Upper lobe of left lung (tissue), 6 donors: ENCODE measurements at places on chromosomes 12 and 14. TPM values are rescaled to one million over a fixed set of nuclear protein-coding genes. Genes with fewer than 3 reads are reported as not detected.

- peak; percentile 27 for DNase-seq
Measured at GRCh38 chr14:76348898-76349297, 27.0 kb upstream of the ESRRB start.

DNA sequence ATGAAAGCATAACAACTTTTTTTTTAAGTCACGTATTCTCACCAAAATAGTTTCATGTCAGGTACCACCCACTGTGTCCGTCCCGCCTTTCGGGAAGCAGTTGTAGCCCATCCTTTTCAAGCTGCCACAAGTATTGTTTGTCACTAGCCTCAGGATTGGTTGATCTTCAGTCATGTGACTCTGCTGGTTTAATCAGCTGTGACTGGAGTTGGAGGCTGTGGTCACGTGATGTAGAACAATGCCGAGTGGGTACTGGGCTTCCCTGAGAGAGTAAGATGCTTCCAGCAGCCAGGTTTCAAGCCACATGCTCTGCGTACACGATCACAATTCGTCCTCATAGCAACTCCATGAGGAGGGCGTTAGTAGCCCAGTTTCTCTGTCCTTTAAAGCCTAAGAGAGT lies 83.0 kb upstream of the WSCD2 start:
- DNase-seq = no peak

- DNase-seq = no peak
Measured at GRCh38 chr12:103639983-103640382, 52.9 kb downstream of the STAB2 start.

DNA sequence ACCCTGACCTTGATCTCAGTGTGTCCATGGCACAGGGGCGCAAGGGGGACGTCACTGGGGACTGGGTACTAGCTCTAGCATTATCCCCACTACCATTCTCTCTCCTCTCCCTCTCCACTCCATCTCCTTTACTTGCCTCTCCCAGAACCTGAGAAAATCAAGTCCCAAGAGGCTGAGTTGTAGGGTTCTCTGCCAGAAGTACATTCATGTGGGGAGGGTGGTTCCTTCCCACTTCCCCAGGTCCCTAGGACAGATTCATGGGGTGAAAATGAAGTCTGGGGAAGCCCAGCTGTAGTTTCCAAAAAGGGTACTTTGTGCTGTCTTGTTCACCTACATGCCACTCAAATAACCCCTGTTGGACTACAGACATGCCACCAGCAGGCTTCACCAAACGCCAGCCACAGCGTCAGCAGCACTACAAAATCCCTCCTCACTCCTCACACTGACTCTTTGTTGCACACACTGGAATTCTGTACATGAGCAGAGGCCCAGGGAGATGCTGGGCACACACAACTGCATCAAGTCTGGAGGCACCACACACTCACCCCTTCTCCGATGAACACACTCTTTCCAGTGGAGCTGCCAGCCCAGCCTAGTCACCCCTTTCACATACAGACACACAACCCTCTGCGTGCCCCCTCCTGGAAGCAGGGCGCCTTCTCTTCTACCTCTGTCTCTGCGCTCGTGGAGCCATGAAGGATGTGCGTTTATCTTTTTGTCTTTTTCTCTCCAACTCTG lies 6.9 kb downstream of the RARG start:
- DNase-seq = no peak

CHST11 gene
- total RNA-seq = 60.0 TPM

DNA sequence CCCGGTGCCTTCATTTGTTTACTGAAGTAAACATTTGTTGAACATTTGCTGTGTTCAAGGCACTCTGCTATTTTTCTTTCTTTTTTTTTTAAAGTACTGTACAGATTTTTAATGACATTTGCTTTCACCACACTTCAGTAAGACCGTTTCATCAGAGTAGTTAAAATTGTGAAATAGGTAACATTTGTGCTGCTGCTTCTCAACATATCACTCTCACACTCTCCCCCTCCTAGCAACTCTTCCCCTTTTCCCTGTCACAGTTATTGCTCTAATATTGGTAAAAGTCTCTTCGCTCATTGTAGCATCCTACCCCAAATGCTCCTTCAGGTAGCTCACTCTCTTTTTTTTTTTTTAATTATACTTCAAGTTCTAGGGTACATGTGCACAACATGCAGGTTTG lies 49.6 kb downstream of the SRGAP1 start:
- no peak for DNase-seq

DNA sequence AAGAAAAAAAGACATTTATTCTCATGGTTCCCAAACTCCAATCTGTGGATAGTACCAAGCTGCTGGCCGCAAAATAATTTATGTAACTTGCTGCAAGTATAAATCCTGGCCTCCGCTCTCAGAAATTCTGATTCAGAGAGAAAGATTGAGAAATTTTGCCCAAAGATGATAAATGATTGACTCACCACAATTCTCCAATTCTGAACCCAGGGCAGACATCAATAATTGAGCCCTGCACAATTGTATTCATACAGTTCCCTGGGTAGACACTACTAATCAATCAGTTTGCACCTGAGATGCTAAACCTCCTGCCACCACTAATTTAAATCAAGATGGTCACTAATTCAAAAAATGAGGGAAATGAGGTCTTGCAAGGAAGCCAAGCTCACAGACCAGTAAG lies 38.2 kb downstream of the TRPV4 start:
- DNase-seq = no peak

NTN4 gene
- 115 TPM for total RNA-seq

- no peak for DNase-seq
Measured at GRCh38 chr14:30521899-30522736, 36.8 kb upstream of the G2E3 start.

CDKN3 gene
- 1.7 TPM for total RNA-seq

DNA sequence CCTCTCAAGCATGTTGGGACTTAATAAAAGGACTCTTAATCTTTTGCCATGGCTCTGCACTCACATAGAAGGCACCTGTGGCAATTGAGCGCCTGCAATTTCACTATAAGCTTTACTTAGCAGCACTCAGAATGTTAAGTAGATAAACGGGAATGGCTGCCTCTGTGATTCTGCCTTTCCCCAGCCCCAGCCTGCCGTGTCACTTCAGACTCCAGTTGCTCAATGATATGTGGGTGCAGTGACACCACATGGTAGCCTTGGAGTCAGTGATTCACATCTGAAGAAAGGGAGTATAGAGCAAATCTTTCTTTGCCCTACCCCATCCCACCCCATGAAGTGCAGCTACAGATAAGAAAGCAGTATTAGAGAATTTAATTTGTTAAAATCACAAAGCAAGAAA lies 96.1 kb downstream of the ZFC3H1 start:
- DNase-seq = no peak

GRCh38 chr12:761256-761655 lies 8.9 kb downstream of the WNK1 start:
- DNase-seq = no peak

DNA sequence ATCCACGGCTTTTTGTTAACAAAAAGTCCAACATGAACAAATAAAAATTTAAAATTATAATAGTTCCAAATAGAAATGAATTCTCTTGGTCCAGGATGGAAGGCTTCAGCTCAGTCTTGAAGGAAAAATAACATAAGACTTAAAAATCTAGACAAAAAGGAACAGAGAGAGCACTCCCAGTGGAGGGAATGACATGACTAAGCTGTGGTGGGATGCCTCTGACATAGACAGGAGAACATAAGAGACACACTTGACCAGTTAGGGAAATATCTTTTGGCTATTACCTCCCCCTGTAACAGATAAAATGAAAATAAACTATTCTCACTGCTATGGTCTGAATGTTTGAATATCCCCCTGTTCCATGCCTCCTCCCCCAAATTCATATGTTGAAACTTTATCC lies 106.8 kb downstream of the BBS10 start:
- no peak for DNase-seq

PTHLH gene
- 2.0 TPM for total RNA-seq

CCNT1 gene
- total RNA-seq = 39.4 TPM

DNA sequence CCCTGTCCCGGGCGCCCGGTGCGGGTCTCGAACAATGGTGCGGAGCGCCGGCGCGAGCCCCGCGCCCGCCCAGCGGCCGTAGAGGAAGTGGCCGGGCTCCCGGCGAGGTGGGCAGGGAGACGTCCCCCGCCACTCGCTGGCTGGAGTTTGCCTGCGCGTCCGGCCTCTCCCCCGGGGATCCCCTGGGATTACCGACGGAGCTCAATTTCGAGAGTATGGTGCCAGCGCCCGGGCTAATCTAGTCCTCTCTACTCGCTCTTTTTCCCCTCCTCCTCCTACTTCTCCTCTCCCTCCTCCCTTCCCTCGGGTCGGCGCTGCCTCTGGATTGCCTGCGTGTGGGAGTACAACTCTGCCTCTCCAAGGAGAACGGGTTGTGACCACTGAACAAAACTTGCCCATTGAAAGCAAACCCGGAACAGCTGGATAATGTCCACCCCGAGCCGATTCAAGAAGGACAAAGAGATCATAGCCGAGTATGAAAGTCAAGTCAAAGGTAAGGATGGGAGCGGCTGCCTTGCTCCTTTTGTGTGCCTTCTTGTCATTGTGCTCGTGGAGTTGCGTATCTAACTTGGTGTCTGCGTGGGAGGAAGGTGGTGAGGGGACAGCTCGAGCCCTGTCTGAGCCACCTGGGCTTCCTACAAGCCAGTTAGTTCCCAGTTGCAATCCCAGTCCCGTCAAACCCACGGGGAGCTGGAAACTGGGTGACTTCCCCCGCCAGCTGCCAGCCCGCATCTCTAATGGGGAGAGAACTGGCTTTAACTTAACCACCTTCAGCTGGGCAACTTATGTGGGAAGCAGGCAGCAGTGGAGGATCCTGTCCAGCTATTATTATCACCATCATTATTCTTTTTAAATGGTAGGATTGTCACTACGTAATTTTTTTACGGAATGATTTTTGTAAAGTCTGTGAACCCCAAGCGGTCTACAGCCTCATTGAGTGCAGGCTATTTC lies at the start of gene SRGAP1:
Gene SRGAP1 (plus strand): TSS at position 310 of the 951 bp plus-strand sequence. CDS start 117 bp downstream, at position 427.
- no peak for DNase-seq

DDIT3 gene
- 40.9 TPM for total RNA-seq

- DNase-seq = no peak
Measured at GRCh38 chr12:84877340-84877739, 35.3 kb downstream of the SLC6A15 start.

GRCh38 chr12:64039281-64039871 lies 182.7 kb downstream of the KICS2 start:
- DNase-seq = no peak

- DNase-seq = no peak
Measured at GRCh38 chr12:15225136-15225862, 4.1 kb upstream of the RERG start.

DNA sequence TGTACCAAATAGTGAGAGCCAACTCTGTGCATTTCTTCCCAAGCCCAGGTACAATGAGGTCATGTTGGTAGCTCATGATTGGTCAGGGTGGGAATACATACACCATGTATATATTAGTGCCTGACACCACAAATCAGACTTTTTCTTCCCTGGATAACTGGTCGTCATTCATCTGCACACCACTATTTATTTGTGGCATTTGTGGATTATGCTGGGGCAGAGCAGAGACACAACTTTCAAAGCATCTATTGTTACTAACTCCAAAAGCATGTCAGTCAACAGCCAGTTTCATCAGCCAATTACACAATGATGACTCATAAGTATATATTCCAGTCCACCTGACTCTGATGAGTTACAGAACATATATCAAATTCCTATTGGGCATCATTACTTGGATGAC lies 181.7 kb downstream of the ADAMTS20 start:
- DNase-seq = no peak

YAF2 gene
- total RNA-seq = 11.7 TPM

DNA sequence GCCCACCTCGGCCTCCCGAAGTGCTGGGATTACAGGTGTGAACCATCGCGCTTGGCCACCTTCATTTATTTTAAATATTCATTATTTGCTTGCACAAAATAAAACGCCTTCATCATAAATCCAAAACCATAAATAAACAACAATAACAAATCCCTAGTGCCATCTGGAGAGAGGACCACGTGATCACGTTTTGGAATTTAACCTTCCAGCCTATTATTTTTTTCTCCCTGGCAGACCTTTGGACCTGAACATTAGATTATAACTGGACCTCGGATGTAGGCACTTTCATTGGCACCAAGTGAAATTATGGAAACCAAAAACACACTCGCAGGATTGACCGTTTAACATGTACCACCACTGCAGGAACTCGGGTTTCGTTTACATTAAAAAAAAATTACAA lies 2.0 kb downstream of the DNAH10 start:
- DNase-seq = no peak

DNA sequence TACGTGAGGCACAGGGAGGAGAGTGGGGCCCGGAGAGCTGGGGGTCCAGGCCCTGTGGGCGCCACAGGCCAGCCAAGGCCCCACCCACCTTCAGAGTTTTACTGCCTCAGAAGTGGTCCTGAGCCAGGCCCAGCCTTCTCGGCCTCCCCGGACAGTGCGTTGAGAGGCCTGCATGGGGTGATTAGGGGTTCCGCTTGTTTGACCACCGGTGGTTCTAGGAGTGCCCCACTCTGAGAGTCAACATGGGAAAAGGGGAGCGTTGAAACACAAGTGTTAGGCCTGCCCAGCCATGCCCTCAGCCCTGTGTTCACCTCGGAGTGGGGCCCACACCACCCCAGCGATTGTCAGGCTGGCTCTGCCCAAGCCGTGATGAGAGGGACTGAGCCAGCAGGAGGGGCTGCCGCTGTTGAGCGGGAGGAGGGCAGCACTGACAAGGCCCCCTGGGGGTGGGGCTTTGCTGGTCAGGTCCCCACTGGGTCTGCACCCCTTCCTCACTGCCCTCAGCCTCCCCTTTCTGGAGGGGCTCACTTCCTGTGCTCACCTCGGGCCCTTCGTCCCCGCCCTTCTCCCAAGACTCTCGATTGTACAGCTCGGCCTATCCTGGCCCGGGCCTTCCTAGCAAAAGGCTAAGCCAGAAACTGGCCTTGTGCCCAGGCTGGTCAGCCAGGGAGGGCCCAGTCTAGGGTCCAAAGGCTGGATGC lies 4.8 kb downstream of the CKB start:
- DNase-seq = no peak

DNA sequence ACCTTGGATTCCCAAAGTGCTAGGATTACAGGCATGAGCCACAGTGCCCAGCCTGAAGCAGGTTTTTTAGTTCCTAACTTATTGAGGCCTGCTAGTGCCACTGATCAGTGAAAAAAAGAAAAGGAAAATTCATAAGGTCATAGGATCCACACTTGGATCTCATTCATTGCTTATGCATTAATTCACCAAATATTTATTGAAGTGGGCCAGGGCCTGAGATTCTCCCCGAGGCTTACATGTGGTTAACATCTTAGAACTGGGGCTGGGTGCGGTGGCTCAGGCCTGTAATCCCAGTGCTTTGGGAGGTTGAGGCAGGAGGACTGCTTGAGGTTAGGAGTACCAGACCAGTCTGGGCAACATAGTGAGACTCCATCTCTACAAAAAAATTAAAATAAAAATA lies 29.5 kb upstream of the MAP1LC3B2 start:
- DNase-seq = no peak

BEST3 gene
- not detected for total RNA-seq

ADAMTS20 gene
- total RNA-seq = not detected

DNA sequence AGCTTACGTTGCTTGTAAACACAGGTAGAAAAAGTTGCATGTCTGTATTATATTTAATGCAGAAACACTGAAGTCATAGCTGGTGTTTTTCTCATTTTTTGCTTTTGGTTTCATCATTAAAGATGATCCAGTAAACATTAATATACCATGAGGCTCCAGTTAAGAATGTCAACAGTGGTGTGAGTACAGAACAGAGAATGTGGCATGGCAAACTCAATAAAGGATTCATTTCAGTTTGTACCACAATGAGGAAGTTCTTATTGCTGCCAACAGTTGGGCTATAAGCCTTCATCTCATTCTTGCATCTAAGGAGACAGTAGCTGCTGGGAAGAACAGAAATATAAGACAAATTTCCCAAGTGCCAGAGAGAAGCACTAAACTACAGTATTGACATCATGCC lies 72.1 kb upstream of the ST8SIA1 start:
- DNase-seq = no peak
